ENCODE measurements at places on chromosomes 2 and 18.

DNA sequence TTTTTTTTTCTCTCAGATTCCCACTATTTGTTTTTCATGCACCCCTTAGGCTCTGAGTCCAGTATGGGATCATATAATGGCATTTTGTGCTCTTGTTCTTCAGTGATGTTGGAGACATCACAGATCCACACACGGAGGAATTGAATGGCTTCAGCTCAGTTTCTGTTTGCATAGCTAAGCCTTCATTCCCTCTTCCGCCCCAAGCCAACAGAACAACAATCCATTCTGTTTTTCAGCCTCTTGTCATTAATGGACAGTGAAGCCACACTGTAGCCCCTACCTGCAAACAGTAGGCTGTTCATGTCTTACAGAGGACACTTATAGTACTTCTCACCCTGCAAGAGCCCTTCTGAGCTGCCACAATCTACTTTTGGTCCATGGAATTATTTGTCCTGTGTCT lies 64.0 kb upstream of the ZSWIM2 start:
- DNase-seq: no peak

GRCh38 chr2:222802514-222803196 lies 58.2 kb upstream of the ACSL3 start:
- no peak for DNase-seq

- DNase-seq: no peak
Observed at GRCh38 chr2:71927757-71928715, 219.6 kb downstream of the CYP26B1 start.

DNA sequence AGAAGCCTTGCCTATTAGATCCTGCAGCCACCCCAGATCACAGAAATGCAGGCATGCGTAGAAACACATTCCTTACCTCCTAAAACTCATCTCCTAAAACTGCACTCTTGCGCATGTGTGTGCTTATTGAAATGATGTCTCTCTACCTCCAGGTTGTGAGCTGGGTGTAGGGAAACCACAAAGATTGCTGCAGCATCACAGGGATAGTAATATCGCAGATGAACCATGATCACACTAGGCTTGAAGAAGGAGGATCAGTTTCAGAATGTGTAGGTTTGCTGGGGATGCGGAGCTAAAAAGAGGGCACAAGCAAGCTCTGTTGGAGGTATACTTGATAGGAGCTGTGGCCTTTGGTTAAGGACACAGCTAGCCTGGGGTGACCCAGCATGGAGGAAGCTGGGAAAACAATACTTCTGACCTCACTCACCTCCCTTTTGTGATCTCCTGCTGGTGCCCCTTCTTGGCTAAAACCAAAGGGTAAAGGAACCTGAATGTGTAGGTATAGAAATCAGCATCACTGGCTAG lies 118.8 kb downstream of the SETBP1 start:
- no peak for DNase-seq

DNA sequence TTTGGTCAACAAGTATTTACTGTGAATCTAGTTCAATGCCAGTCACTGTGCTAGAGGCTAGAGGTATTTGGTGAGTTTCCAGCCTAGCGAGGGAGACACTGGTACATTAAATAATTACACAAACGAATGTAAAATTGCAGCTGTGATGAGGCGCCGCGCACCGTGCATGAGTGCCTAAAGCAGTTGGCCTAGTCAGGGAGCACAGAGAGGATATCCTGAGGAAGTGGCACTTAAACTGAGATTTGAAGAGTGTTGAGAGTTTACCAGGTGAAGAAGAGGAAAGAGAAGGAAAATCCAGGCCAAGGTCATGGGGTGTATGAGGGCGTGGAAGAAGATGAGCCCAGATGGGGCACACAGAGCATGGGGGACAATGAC lies 157.6 kb upstream of the NDUFV2 start:
- no peak for DNase-seq

- DNase-seq: no peak
Observed at GRCh38 chr2:108910541-108911396, 78.3 kb downstream of the EDAR start.

- no peak for DNase-seq
Observed at GRCh38 chr18:77906103-77906892, 656.6 kb downstream of the GALR1 start.

- peak; percentile 79 for DNase-seq
Observed at GRCh38 chr2:37771600-37772088, 100.2 kb upstream of the CDC42EP3 start.

GRCh38 chr18:62457877-62458276 lies 64.9 kb upstream of the ZCCHC2 start:
- no peak for DNase-seq

- no peak for DNase-seq
Observed at GRCh38 chr18:4445902-4446301, 9.2 kb downstream of the DLGAP1 start.

DNA sequence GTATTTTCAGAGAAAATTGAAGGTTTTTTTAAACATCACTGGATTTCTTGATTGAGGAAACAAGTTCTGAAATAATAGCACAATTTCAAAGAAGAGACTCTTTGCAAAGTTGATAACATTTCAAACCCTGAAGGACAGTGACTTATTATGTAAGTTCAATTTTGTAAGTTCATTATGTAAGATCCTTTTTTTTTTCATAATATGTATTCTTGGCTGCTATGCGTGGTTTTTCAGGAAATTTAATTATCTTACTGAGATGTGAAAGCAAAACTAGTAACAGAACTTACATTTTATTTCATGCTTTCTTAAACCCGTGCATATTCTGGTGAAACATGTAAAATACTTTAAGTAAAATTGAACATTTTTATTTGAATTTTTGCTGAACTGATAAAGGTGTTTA lies 65.4 kb downstream of the RIF1 start:
- no peak for DNase-seq

GRCh38 chr2:65343386-65343785 lies 89.0 kb downstream of the SPRED2 start:
- peak; percentile 54 for DNase-seq

DNA sequence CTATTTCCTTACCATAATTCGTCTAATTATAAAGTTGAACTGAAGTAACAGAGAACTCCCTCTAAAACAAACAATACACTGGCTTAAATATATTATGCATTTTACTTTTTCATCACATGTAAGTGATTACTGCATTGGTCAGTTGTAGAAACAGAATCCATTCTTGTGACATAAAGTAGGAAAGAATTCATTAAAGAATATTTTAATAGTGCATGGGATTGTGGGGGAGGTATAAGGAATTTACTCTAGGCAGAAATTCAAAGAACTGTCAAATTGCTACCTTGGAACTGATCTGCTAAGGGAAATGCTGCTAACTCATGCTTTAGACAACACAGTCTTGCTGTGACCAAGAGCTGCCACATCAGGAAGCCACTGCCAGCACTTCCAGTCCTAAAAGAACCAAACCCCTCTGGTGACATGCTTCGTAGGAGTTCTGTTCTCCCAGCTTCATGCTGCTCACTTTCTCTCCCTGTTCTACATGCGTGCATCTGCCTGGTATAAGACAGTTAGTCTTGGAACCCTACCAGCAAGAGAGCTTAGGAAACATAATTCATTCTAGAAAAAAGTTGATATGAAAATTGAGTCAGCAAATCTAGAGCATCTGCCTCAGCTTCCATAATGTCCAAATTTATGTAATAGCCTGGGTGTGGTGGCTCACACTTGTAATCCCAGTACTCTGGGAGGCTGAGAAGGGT lies 1137.6 kb upstream of the NXPH2 start:
- DNase-seq: no peak
